SW 1271 (cell line): ENCODE measurements at places on chromosomes 1 and 21.

DNA sequence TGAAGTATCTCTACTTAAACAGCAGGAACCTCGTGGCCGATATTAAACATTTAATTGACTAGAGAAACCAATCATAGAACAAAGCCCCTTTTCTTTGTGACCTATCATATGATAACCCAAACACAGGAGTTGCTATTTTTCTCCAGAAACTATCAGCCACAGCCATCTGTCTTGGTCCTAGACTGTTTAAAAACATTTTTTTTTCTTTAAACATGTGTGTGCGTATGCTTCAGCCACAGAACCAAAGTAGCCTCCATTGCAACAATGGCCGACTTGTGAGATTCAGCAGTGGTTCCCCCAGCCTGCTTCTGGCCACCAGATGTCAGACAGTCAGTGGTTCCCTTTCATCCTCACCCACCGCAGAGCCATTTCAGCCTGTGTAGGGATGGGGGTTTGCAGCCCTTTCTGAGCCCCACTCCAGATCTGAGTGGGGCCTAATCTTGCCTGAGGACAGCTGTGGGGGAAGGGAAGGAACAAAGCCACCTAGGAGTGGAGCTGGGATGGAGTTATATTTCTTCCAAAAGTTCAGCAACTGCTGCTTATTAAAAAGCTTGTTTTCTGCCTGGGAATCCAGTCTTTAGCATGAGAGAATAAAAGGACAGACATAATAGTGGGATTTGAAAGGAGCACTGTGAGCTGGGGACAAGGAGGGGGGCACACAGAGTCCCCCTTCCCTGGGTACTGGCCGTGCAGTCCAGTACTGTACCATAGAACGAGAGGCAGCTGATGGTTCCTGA is 11.7 kb upstream of the IGSF3 start:
- no peak for DNase-seq

- DNase-seq = no peak
Measured at GRCh38 chr1:201686714-201687455, 142.1 kb upstream of the IPO9 start.

DNA sequence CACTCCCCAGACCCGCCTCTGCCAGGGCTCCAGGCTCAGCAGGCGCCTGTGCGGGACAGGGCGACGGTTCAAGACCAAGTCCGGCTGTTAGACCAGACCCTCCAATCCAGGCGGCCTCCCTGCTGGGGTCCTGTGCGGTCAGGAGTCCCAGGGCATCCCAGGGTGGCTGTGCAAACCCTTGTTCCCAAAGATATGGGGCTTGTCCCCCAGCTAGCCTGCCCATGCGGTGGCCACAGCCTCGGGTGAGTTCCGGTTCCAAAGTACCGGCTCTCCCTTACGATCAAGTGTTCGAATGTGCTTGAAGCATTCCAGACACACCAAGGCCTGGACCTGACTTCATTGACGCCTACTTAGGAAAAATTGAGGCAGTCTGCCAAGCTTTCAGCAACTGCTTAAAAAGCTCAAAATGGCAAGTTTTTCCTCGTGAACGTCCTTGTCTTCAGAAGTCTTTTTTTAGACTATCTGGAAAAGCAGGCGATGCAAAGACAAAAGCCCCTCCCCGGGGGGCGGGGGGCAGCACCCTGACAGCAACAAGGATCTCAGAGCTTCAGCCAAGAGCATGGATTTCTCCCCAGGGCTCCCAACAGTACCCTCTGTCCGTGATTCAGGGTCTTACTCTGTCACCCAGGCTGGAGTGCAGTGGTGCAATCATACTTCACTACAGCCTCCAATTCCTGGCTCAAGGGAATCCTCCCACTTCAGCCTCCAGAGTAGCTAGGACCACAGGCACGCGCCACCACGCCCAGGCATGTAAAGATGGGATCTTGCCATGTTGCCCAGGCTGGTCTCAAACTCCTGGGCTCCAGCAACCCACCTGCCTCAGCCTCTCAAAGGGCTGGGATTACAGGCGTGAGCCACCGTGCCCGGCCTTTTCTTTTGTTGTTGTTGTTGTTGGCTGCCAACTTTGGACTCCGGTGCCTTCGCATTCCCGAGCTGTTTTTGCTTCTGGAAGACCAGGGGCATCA is 2.3 kb downstream of the FAAP20 start:
- DNase-seq = no peak

DNA sequence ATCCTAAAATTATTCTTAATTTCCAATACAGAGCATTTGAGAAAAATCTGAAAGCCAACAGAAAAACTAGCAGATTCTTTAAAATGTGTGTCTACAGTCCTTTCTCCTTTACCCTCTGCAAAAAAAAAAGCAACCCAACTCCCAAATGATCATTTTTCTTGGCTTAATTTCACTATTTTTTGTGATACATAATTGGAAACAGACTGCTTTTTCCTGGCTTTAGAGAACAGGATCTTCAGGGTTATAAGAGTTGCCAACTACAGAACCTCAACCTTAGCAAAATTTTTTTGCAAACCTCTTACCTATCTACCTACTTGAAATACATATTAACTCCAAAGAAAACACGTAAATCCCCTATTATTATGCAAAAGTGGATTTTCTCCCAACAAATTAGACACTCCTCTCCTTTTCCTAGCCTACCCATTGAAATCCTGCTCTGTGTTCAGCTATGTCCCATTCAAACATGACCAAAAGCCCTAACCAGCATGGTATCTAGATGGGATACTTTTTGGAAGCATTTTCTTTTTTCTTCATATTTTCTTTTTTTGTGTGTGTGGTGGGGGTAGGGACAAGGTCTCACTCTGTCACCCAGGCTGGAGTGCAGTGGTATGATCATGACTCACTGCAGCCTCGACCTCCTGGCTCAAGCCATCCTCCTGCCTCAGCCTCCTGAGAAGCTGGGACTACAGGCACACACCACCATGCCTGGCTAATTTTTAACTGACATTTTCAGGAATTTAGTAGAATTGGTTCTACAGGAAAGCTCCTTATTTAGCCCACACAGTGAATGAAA is 9.0 kb downstream of the TGFBR3 start:
- no peak for DNase-seq

GRCh38 chr1:51058858-51059257 is 43.2 kb upstream of the C1orf185 start:
- no peak for DNase-seq

DNA sequence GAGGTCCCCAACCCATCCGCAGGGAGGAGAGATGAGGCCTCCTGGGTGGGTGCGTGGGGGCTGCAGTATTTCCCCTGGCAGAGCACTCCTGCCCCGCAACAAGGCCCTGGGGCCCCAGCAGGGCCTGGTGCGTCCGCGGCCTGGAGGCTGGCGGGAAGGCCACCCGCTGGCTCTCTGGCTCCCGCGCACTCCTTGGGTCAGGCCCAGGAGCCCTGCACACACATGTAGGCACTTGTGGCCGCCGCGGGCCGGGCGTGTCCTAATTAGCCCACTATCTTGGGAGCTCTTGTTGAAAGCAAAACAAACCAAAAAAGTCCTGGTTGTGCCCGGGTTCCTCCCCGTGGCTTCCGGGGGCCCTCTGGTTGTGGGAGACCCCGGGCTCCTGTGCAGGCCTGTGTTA is 49.7 kb upstream of the CCDC27 start:
- no peak for DNase-seq

- DNase-seq = no peak
Measured at GRCh38 chr1:27658951-27659496, 13.0 kb downstream of the IFI6 start.

- DNase-seq = no peak
Measured at GRCh38 chr1:176032040-176032645, 174.9 kb downstream of the COP1 start.

- DNase-seq = peak; percentile 50
Measured at GRCh38 chr1:228212966-228213844, 5.4 kb downstream of the OBSCN start.

- DNase-seq = no peak
Measured at GRCh38 chr1:212205843-212206242, 79.4 kb upstream of the PPP2R5A start.

GRCh38 chr1:87918398-87918797 is 589.7 kb downstream of the LMO4 start:
- no peak for DNase-seq

DNA sequence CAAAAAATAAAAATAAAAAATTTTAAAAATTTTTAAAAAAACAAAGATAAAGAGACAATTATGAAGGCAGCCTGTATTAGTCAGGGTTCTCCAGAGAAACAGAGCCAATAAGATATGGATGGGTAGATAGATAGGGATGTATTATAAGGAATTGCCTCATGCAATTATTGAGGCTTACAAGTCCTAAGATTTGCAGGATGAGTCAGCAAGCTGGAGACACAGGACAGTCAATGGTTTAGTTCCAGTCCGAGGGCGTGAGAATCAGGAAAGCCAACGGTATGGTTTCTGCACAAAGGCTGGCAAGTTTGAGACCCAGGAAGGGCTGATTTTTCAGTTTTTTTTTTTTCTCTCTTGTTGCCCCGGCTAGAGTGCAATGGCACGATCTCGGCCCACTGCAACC is 24.1 kb upstream of the EIF4G3 start:
- no peak for DNase-seq

- DNase-seq = peak; percentile 32
Measured at GRCh38 chr1:241611063-241611462, 29.1 kb downstream of the CHML start.

- DNase-seq = no peak
Measured at GRCh38 chr1:19511116-19511515, 25.8 kb upstream of the CAPZB start.

DNA sequence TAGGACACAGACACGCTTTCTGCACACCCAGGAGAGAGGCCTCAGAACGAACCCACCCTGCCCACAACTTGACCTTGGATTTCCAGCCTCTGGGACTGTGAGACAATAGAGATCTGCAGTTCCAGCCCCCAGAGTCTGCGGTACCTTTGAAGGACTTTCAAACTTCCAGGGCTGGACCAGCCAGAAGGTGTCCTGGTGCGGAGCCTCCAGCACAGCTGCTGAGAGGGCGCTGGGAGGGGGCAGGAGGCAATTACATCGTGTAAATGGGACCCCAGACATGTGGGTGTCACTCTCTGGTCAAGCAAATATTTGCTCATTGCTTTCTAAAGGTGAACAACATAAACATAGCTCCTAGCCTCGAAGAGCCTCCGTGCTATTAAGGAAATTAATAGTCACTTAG is 58.7 kb upstream of the ACTRT2 start:
- DNase-seq = no peak

- DNase-seq = no peak
Measured at GRCh38 chr1:154992721-154993571, 440 bp upstream of the LENEP start.

DNA sequence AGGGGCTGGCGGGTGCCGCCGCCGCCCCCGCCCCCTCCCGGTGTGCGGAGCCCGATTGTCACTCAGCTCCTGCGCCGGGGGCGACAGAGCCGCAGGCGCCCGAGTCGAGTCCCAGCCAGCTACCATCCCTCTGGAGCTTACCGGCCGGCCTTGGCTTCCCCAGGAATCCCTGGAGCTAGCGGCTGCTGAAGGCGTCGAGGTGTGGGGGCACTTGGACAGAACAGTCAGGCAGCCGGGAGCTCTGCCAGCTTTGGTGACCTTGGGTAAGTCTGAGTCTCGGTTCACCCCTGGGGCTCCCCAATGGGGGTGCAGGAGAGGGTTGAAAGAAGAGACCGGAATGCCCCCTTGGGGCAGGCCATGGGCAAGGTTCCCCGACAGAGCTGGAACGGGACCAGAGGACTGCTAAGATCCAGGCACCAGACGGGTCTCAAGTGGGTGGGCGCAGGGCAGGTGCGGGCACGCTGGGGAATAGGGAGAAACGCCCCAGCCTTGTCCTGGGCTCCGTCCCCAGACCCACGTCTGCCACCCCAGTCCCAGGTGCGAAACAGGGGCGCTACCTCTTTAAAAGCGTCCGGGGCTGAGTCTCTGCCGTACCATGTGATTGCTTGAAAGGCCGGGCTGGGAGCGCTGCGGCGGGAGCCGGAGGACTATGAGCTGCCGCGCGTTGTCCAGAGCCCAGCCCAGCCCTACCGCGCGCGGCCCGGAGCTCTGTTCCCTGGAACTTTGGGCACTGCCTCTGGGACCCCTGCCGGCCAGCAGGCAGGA is at the start of gene ADORA1:
Gene ADORA1, plus strand, starts transcription at position 61 of the 765 bp plus-strand sequence. CDS start 1,116 bp downstream, outside the sequence.
- DNase-seq = no peak

GRCh38 chr1:189658381-189658780 is 819.3 kb downstream of the BRINP3 start:
- DNase-seq = no peak

DNA sequence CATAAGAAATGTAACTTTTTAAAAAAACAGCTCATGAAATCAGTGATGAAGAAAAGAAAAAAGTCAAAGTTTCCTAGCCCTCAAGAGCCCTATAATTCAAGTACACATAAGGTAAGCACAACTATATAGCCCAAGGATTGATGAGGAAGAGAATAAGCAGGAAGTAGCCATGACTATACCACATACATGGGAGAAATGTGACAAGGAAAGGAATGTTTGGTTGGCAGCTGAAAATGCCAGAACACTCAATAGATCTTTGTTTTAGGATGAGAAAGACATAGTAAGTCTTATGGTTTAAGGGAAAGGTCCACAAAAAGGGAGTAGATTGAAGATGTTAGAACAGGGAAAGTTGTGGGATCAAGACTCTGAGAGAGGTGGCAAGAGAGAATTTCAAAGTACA is 5.7 kb downstream of the DOCK7 start:
- DNase-seq = no peak

DNA sequence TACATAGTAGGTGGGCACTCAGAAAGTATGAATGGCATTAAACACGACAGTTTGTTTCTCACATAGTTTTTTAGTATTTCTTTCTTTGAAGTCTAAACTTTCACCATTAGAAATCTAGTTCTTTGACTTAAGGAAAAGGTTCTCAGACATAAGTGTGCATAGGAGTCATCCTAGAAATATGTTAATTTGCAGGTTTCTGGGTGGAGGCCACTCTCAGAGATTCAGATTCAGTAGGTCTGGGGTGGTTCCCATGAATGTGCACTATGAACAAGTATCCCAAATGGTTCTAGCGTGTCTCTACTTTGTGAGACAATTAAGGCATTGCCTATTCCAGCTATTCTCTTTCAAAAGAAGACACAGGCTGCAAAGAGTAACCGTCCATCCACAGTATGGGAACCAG is 119.3 kb downstream of the NGF start:
- no peak for DNase-seq

- peak; percentile 86 for DNase-seq
Measured at GRCh38 chr1:234656944-234657654, 47.1 kb upstream of the IRF2BP2 start.

- DNase-seq = no peak
Measured at GRCh38 chr1:208393826-208394225, 149.6 kb upstream of the PLXNA2 start.

DNA sequence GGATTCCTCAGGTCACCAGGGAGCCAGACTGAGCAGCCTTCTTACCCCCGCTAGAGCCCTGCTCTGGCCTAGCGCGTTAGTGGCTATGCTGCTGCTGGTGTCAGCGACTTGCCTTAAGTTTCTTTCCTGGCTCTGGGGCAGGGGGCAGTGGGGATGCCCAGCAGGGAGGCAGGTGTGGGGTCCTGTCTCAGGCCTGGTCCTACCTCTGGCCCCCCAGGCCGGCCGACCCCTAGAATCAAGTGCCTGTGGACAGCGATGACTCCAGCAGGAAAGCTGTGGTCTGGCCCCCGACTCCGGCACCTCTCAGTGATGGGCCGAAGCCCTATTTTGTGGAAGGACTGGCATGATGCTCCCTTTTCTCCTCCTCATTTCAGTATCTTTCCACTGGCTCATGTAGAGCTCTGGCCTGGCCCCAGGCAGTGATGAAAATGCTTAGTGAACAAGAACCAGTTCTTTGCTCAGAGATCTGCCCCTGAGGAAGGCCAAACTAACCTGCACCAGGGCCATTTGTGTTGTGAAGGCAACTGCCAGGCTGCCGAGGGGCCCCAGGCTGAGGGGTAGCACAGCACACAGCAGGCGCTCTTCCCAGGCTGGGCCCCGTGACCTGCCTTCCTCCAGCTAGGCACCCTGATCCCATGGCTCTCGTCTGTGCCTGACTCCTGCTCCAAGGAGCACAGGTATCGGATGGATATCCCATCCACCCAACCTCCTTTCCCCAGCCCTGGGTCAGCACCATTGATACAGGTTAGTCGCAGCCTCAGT is 23.7 kb downstream of the MRPL37 start:
- DNase-seq = no peak
